Inflammatory macrophage (primary cell): ENCODE measurements at places on chromosomes 11 and 22.

DNA sequence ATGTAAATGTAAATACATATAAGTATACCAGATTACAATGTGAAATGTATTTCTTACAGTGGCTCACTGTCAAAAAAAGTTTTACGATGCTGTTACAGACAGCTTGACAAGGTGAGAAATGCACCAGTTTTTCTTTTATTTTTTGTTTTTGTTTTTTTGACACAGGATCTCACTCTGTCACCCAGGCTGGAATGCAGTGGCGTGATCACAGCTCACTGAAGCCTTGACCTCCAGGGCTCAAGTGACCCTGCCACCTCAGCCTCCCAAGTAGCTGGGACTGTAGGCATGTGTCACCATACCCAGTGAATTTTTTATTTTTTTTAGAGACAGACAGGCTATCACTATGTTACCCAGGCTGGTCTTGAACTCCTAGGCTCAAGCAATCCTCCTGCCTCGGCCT lies 9.2 kb downstream of the CCDC73 start:
- no peak for DNase-seq

DNA sequence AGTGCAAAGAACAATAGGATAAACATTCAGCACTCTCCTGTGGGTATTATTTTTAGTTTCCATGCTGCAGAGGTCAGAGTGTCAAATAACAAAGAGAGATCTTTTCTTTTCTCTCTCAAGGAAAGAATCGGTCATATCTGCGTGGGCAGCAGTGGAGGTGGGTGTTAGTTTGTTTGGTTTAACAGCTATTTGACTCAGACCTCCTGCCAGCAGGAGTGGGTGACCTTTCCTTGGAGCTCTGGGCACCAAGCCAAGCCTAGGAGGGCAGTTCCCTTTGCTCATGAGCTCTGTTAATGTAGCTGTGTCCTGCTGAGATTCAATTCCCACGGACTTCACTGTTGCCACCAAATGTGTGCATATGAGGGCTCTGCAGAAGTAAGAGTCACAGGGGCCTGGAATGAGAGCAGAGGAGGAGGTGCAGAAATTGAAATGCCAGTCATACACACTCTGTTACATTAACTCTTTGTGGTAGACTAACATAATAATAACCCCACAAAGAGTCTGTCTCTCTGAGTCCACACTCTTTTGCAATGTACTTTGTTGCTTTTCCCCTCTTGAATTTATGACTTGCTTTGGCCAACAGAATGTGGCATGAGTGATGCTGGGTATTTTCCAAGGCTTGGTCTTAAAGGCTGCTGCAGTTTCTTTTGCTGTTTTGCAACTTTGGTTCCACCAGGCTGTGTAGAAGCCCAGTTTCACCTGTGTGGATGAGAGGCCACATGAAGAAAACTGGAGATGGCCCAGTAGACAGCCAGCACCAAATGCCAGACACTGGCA lies 76.0 kb upstream of the GRK3 start:
- peak; percentile 98 for DNase-seq

DNA sequence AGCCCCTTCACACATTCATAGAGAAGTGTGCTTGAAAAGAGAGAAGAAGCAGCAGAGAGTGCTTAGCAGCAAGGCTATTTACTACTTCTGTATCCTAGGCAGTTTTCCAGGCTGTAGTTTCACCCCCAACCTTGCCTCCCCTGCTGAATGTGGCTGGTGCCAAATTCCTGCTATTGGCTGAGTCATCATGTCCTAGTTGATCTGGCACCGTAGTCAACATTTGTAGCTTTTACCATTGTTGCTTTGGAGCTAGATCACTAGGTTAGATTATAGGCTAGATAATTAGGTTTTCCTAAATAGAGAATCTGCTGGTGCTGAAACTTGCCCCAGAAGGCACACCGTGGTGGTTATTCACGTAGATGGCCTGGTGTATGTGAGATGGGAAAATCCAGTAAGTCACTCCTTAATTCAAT lies 32.7 kb downstream of the ARHGAP42 start:
- DNase-seq = no peak

DNA sequence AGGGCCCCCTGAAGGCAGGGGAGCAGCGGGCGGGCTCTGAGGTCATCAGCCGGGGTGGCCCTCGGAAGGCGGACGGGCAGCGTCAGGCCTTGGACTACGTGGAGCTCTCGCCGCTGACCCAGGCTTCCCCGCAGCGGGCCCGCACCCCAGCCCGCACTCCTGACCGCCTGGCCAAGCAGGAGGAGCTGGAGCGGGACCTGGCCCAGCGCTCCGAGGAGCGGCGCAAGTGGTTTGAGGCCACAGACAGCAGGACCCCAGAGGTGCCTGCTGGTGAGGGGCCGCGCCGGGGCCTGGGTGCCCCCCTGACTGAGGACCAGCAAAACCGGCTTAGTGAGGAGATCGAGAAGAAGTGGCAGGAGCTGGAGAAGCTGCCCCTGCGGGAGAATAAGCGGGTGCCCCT lies 50.1 kb upstream of the GCAT start:
- no peak for DNase-seq

DNA sequence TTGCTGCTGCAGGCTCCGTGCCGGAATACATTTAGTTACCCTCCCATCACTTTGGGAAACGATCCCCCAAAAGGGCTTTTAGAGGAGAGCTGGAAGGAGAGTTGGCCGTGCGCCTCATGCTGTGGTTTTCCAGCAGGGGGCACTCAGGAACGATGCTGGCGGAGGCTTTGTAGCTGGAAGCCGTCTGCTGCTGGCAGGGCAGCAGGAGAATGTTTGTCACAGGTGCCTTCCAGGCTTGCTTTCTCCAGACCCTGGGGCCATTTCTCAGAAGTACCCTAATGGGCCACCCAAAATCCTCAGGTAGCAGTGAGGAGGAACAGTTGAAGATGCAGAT lies 30.0 kb upstream of the CABP7 start:
- peak; percentile 32 for DNase-seq

GRCh38 chr11:499201-500076 lies 7.6 kb downstream of the RNH1 start:
- DNase-seq = no peak

- DNase-seq = no peak
These were observed 273.9 kb downstream of the RAB38 start for GRCh38 chr11:87901341-87901740.

DNA sequence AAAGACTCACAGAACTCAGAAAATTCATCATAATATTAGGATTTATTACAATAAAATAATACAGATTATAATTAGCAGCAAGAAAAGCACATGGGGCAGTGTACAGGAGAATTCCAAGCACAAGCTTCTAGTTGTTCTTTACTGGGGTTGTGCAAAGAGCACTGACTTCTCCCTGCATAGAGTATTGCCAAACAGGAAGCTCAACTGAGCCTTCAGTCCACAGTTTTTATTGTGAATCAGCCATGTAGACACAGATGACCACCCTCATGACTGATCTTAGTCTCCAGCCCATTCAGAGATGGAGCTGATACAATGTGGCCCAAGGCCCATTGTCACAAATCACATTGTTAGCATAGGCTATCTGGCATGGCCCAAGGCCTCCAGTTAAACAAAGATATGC lies 798.9 kb downstream of the KCNA4 start:
- DNase-seq = no peak

DNA sequence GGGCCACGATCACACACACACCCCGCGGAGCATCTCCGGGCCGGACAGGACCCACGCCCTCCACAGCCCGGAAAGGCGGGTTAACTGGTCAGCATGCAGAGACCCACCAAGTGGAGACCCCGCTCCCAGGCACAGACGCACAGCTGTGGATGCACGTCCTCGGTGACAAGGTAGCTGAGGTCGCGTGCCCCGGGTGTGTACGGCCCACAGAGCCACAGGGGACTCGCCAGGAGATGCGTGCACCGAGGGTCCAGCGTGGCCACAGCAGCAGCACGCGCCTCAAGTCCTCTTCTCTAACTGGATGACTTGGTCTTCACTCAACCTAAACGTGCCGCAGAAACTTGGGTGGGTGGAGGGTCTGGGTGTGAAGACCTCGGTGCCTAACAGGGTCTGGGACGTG lies 5.5 kb downstream of the H19 start:
- DNase-seq = no peak

DNA sequence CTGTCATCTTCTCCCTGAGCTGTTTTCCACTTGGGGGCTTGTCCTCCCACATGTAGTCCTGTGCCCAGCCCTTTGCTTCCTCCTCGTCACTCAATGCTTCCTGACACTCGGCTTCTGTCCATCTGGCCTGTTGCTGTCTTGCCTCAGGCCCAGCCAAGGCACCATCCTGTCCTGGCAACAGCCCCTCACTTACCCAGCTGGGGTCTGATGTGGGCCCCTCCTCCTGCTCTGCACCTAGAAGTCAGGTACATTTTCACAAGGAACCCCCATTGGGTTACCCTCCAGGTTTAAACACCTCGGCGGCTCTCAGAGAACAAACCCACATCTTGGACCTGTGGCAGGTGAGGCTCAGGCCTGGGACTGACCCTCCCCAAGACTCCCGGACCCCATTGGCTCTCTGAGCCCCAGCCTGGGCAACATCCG lies 784.8 kb downstream of the TBC1D22A start:
- DNase-seq = no peak

- no peak for DNase-seq
These were observed 539 bp downstream of the SIRT3 start for GRCh38 chr11:235609-235996.

- no peak for DNase-seq
These were observed 589 bp upstream of the NDUFC2 start for GRCh38 chr11:78080084-78080817.

GRCh38 chr11:118885831-118886565 lies 2.3 kb downstream of the CXCR5 start:
- DNase-seq = peak; percentile 51

DNA sequence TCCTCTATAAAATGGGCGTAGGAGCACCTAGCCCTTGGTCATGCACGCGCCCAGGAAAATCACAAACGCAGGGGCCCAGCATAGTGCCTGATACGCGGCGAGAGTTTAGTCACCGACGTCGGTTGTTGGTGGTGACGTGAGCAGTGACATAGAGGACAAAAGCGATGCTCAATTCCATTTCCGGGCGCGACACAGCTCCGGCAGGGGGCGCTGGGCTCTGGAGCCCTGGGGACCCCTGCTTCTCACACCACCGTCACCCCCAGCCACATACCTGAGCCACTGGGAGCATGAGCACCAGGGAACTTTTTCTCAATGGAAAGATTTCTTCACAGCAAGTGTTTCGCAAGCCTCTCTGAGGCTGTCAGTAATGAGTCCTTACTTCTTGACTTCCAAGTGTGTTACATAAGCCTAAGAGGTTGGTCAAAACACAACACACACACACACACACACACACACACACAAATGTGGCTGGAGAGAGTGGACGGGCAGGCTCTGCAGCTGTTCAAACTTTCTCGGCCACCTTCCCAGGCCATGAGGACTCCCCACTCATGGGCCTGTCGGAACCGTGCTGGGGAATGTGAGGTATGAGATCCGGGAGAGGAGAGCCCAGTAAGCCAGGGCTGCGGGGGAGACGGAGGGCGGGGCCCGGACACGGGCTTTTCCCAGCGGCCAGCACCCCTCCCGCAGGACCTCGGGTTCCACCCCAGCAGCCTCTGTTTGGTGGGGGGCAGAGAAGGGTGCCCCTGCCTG lies 36.9 kb upstream of the LINC01488 start:
- DNase-seq = peak; percentile 89

GRCh38 chr11:1458340-1459218 lies 28.0 kb downstream of the MOB2 start:
- no peak for DNase-seq

DNA sequence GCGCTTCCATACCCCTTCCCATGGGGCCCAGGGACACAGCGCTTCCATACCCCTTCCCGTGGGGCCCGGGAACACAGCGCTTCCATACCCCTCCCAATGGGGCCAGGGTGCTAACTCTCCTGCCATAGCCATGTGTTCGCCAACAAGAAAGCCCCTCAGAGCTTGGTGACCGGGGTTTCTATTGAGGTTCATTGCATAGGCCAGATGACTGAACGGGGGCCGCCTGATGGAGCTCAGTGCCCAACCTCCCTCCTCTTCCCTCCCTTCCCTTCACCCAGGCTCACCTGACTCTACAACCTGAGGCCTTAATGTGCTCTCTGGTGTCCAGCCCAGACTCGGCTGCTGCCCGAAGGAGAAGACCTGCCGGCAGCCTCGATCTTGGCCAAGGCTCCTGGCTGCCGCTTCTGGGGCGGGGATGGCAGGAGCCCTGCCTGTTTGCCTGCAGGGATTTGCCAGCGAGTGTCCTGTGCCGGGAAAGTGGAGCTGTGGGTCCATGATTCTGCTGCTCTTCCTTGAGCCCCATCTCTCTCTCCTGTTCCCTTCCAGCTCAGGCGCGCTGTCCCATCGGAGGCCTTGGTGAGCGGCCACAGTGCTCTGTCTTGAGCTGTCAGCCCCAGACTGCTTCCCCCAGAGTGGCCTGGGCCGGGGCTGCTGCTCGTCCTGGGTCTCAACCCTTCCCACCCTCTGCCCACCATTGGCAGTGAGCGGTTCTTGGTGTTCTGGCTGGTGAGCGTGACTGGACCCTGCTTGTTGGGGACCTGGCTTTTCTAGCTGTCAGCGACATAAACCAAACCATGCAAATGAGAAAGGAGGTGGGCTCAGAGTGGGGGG lies 267.0 kb downstream of the TBC1D22A start:
- no peak for DNase-seq

DNA sequence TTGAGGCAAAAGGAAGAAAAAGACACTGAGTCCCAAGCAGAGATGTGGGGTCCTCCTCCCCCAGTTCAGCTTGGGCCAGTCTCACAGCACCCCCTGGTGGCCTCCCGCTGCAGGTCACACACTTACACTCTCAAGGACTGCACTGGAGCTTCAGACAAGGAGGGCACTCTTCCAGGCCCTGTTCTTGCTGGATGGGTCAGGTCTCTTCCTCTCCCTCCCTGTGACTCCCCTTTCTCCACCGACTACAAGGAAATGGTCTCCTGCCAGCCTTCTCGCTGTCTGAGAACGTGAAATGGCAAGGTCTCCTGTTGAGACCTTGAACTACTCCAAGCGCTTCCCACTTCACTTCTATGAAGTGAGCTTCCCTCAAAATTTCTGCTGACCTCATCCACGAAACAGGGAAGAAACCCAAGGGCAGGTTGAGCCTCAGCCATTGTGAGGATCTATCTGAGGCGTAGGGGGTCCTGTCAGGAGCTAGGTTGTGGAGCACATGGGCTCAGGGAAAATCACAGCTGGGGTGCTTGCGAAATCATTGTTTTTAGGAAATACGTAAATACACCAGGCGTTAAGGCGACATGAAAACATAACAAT lies 11.2 kb upstream of the IGLL1 start:
- peak; percentile 54 for DNase-seq

DNA sequence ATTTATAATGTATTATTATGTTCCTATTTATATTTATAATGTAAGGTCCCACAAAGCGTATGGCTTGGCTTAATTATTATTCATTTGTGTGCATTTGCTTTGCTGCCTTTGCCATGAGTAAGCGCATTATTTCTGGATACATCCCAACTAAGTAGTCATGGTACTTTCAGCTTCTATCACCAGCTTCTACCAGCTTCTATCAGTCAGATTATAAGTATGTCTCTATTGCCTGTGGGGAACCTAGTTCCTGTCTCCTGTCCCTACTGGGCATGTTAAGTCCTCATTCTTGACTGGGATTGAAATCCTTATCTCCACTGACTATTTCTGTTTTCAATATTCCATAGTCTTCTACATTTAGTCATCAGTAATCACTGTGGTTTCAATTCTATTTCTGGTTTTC lies 33.5 kb upstream of the OR10W1 start:
- DNase-seq = no peak
